ENCODE measurements at places on chromosomes 6 and 20.

- no peak for DNase-seq
These were observed 54.2 kb downstream of the RAB44 start for GRCh38 chr6:36751833-36752186.

GRCh38 chr6:36788768-36789167 lies 50.5 kb downstream of the CPNE5 start:
- DNase-seq: no peak

- DNase-seq: no peak
These were observed 21.7 kb downstream of the YTHDF1 start for GRCh38 chr20:63194007-63194796.

GRCh38 chr6:27791182-27791943 lies 120.8 kb downstream of the OR2B2 start:
- DNase-seq: peak; percentile 94

DNA sequence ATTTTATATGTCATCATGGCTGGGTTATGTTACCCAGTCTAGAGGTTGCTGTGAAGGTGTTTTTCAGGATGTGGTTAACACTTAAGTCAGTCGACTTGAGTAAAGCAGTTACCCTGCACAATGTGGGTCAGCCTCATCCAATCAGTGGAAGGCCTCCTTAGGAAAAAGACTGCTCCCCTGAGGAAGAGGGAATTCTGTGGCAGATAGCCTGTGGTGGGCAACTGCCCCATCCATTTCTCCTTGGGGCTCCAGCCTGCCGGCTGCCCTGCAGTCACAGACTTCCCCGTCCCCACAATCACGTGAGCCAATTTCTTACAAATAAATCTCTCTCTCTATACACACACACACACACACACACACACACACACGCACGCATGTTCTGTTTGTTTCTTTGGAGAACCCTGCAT lies 34.5 kb upstream of the MPC1 start:
- DNase-seq: no peak

DNA sequence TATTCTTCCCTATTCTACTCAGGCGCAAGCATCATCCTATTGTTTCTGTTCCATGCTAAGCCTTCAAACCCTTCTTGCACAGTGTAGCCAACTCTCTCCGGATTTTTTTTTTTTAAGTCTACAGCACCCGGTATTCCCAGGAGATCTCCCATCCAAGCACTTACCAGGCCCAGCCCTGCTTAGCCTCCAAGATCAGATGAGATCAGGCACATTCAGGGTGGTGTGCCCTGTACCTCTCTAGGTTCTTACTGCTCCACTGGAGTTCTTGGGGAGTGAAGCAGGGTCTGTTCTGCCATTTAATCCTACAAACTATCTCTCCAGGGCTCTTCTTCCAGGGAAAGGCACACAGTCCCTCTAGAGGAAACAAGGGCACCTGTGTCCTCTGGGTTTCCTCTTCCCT lies 14.9 kb upstream of the NUP153 start:
- no peak for DNase-seq

DNA sequence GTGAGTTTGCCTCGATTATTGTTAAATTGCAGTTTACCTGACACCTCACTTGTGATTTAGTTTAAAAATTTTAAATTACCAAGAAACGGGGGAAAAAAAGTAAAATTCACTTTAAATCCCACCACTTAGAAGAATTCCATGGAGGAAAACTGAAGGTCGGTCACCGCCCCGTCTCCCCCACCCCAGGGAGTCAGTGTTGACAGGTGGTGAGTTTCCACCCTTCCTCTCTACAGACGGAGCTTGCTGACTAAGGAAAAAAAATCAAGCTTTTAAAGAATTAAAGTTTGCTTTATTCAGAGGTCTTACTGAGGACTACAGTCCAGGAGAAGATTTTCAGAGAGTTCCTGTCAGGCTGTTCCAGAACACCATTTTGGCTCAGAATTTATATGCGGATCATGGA lies 42.3 kb downstream of the SLC22A1 start:
- DNase-seq: no peak

GRCh38 chr6:113352029-113352801 lies 504.9 kb upstream of the MARCKS start:
- no peak for DNase-seq

Data from NCI-H748 treated with DMSO at 0.1 percent for 48 hours (cell line).